Aorta (tissue), 5 donors: ENCODE measurements at places on chromosomes 4 and X.

- no peak for DNase-seq
Measured at GRCh38 chr4:15015170-15015569, 12.9 kb downstream of the CPEB2 start.

- no peak for DNase-seq
Measured at GRCh38 chrX:10902001-10902400, 209.1 kb upstream of the HCCS start.

- DNase-seq, result no peak
Measured at GRCh38 chr4:55159851-55160250, 34.5 kb upstream of the KDR start.

- DNase-seq, result no peak
Measured at GRCh38 chrX:16867947-16868346, 2.2 kb downstream of the RBBP7 start.
